Choroid plexus epithelial cell (primary cell): ENCODE measurements at places on chromosomes 5 and 9.

GRCh38 chr5:31983851-31984250, 190.3 kb downstream of the GOLPH3 start:
- no peak for DNase-seq

DNA sequence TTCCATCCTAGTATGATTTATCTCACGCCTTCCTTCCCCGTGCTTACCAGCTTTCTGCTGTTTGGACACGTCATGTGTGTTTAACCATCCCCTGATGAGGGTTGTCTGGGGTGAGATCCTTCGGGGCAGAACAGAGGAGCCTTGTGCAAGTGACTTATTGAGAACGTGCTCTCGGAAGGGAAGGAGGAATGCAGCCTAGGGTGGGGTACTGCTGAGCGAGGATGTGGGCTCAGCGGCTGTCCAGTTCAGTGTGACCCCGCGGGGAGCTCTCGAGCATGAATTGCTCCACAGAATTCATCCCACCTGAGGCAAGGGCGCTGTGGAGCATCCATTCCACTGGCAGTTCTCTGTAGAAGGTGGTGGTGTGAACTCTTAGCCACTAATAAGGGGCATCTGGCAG, 4.0 kb downstream of the MYOZ3 start:
- peak; percentile 77 for DNase-seq

DNA sequence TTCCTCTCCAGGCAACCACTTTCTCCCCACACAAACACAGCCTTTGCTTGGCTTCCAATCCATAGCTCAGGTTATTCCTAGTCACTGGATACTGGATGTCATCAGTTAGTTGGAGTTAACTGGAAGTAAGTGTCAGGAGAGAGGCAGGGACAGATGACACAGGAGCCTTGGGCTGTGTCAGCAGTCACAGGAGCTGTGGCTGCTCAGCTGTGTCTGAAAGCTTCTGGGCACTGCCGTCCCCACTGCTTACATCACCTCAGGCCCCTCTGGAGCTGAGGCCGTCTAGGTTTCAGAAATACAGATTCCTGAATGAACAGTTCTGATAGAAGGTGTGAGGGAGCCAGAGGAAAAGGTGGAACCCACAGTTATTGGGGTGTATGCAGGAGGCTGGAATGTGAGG, 17.3 kb upstream of the FAM240B start:
- DNase-seq: no peak

DNA sequence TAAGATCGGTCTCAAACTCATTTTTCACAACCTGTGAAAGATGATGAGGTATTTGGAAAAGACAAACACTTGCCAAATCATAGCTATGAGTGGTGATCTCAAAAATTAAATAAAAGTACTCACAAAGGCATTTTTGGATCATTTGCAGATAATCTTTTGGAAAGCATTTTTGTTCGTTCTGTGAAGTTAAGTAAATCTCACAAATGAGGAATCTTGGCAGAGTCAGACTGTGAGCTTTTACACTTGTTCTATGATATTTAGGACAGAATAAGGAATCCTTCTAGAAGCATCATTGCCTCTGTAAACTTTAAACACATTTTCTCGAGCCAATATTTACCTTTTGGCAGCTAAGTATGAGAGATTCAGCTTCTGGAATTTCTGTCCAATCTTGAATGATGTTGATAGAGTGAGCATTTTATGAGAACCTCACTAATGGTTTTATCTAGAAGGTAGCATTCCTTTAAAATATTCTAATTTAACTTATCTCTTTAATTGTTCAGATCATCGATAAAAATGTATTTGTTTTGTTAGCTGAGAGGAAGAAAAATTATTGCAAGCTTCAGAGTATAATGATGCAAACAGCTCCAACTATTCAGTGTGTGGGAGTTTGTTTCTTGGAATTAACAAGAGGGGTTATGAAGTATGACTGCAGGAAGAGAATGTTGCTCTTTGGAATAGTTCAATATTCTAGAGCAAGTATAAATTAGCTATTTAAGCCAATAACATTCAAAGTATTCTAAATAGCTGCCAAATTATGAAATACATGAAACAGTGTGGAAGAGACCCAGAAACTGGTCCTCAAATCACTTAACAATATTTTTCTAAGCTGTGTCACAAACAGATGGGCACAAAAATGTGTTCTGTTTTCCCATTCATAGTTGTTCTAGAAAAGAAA, 48.6 kb upstream of the SLCO6A1 start:
- DNase-seq: no peak

DNA sequence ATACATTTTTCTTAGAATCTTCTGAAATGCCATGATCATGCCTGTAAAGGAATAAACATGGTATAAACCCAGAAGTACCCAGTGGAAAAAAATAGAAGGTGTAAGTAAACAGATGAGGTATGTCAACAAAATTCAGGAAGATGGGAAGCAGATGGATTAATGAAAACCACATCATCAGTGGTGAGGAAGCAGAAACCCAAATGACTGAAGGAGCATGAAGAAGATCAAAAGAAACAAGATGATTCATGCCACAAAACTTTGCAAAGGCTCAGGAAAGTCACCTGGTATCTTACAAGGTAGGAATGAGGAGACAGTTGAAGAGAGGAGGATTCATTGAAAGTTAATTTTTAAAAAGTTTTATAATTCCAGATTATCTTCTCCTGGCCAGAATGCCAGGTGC, 132.8 kb upstream of the PAPPA start:
- DNase-seq: no peak

DNA sequence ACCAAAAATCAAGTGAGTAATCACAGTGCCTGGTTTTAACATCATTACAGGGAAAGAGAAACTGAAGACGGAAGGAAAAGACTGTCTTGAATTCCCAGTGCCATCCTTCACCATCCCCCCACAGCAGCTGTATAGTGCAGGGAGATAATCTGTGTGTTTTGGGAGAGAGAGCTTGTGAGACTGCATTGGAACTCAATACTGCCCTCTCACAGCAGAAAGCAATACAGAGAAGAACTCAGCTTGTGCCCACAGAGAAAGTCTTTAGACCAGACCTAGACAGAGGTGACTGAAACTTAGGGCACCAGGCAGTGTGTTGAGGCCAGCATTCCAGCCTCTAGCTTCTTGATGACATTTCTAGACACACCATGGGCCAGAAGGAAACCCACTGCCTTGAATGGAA, 754.7 kb upstream of the CDH6 start:
- DNase-seq: no peak

DNA sequence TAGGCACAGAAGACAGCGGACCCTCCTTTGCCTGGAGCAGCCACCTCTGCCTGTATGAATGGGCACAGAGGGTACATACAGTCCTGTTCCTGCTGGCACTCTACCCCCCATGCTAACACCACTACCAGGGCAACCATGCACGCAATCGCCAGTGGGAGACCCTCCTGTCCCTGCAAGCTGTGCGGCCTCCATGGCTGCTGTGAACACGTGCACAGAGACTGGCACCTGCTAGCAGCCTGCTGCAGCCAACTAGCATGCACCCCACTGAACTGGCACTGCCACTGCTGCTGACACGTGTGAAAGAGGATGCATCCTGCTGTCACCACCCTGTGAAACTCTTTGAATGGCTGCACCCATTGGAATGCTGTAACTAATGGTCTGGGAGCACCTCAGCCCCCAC, 885.2 kb upstream of the ARRDC3 start:
- DNase-seq: no peak

- DNase-seq: no peak
Observed at GRCh38 chr9:84151236-84151635, 170.6 kb downstream of the RMI1 start.

DNA sequence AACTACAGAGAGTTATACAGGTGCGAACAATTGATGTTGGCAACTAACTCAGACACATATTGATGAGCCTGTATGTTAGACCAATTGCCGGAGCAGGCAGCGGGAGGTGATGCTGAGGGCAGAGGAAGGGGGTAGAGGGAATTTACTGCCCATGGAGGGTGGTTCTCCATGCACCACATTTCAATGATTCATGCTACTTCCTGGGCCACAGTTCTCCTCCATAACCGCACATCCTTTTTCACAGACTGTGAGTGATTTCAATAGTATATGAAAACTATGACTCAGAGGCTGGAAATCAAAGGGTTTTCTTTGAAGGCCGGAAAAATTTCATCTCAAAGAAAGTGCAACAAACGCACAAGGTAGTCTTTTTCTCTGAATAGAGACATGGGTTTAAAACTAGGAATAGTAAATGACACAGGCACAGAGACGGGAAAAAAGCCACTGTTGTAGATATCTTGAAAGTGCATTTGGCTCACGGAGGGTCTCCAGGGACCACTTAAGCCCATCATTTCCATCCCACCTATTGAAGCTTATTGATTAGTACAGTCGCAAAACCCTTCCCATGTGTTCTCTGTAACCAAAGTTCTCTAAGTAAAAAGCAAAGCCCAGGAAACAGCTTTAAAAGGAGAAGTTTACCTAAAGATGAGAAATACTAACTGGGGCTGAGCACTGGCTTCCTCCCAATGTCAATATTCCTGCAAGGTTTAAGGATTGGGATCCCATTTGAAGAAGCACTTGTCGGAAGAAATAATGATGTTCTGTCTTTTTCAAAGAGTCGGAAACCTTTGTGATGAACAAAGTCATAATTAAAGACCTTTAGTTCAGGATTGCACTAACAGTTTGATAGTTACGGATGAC, 28.0 kb upstream of the ADAM19 start:
- peak; percentile 88 for DNase-seq

- DNase-seq: no peak
Observed at GRCh38 chr5:177183766-177184360, 50.3 kb downstream of the NSD1 start.

DNA sequence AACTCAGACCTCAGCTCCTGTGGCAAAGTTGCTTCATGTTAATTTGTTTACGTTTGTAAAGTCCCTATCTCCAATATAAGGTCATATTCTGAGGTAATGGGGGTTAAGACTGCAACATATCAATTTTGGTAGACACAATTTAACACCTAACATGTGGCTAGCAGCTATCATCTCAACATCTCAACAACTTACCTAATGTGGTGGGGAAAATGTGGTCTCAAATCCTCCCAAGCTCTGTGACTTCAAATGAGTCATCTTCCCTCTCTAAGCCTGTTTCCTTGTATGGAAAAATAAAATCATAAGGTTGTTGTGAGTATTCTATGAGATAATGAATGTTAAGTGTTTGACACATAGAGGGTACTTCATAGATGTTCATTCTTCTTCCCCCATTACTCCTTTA, 443.3 kb downstream of the CDK5RAP2 start:
- no peak for DNase-seq

GRCh38 chr9:78146241-78146640, 89.6 kb upstream of the CEP78 start:
- DNase-seq: no peak

DNA sequence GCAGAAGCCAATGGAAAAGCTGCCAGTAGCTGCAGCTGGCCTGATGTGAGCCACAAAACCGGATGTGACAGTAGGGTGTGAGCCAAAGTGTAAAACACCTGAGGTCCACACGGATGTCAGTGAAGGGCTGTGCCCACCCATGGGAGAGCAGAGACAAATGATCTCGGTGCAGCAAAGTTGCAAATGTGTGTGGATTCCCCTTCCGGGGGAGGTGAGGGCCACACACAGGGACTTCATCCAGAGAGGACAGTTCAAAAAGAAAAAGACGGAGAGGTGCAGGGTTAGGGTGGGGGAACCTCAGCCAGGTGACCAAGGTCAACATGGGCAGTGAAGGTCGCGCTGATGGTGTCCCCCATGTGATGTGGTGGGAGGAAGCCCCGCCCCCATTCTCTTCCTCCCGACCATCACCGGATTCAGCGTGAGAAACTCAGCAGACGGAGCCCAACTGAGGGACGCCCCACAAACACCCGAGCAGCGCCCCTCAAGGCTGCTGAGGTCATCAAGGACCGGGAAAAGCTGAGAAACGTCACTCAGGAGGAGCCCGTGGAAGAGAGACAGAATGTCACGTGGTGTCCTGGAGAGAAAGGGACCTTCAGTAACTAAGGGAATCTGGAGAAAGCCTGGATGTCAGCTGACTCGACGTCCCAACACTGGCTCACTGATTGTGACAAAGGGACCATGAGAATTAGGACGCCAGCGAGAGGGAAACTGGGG, 11.4 kb upstream of the PTGDS start:
- no peak for DNase-seq

DNA sequence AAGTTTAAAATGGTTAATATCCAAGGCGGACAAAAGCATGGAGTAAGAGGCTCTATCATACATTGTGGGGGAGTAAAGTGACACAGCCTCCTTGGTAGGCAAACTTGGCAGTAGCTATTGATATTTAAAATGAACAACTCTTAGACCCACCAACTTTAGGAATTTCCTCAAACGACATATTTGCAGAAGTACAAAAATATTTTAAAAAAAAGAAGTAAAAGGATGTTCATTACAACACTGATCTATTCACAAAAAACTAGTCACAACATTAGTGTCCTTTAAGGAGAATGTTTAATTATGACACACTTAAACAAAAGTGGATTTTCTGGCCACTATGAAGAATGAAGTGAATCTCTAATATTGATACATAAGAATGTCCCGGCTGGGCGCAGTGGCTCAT, 1.7 kb downstream of the ALG2 start:
- no peak for DNase-seq

DNA sequence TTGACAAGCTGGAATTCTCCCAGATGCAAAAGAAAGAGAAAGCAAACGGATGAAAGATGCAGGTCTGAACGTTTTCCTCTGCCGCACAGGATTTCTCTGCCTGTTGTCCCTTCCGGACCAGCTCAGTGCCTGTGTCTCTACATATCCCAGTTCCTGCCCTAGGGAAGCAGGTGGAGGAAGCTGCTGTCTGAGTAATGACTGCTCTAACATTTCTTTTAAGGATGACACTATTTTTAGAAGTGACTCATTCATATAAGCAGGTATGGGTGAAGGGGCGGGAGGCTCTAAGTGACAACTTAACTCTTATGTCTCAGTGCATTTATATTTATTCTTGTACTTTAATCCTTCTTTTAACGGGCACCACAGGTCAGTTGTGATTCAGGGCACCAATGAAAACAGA, 128.8 kb downstream of the SLC24A2 start:
- DNase-seq: no peak

DNA sequence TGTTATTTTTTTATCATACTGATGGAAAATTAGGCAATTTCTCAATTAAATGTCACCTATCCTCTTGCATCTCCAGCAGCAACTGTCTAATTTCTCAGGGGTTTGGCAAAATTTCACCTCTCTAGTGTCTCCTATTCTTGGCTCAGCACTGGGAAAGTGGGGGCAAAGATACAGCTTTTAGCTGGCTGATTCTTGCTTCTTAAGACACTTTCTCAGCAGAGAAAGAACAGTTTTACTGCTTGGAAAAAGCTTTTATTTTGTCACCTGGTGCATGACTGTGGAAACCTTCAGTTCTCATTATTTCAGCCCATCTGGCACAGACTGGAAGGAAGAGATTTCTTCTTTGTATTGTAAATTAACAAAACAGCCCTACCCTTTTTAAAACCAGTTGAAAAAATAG, 283.6 kb upstream of the SGCD start:
- no peak for DNase-seq

- peak; percentile 46 for DNase-seq
Observed at GRCh38 chr5:126433701-126434100, 10.5 kb downstream of the GRAMD2B start.
